Esophagus squamous epithelium (tissue), 5 donors: ENCODE measurements at places on chromosomes 4 and X. TPM values are rescaled to one million over a fixed set of nuclear protein-coding genes. Genes with fewer than 3 reads are reported as not detected.

Gene XAGE1B
- not detected for total RNA-seq

Gene TEX13C
- not detected for total RNA-seq

DNA sequence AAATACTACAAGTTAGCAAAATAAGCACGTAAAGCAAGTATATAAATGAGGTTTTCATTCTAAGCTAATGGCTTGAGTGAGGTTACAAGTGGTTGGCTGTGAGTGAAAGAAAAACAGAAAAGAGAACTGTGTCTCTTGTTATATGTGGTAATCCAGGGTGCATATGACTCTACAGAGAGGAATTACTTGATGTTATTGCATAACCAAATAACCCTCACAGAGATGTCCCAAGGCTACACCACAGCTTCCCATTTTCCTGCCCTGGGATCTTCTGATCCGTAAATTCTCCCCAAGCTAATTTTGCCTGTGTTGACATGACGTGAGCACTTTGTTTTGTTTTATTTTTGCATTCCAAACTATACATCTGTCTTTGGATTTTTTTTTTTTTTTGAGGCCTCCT lies 470.0 kb upstream of the INTU start:
- DNase-seq, result no peak

Gene TREX2
- 3.4 TPM for total RNA-seq

GRCh38 chr4:87679449-87680169 lies 29.5 kb downstream of the DMP1 start:
- no peak for DNase-seq
